ENCODE measurements at places on chromosomes 7 and 10. TPM values are rescaled to one million over a fixed set of nuclear protein-coding genes. Genes with fewer than 3 reads are reported as not detected.

CLRN3 gene
- total RNA-seq = not detected

TNPO3 gene
- 85.8 TPM for total RNA-seq

KLF14 gene
- total RNA-seq = 0.23 TPM

TMEM209 gene
- 17.3 TPM for total RNA-seq

PLEKHS1 gene
- not detected for total RNA-seq

STOX1 gene
- 15.7 TPM for total RNA-seq

ZNF117 gene
- 38.8 TPM for total RNA-seq

GNG11 gene
- 6.5 TPM for total RNA-seq

ACSL5 gene
- 2.3 TPM for total RNA-seq

ACTL6B gene
- 90.4 TPM for total RNA-seq

FEZF1 gene
- 12.2 TPM for total RNA-seq

CNPY1 gene
- total RNA-seq = 0.46 TPM

WIPF3 gene
- 6.9 TPM for total RNA-seq

BTBD16 gene
- not detected for total RNA-seq

ANKRD1 gene
- total RNA-seq = not detected

HTR7 gene
- 14.1 TPM for total RNA-seq

CAV1 gene
- 10.6 TPM for total RNA-seq

SUMF2 gene
- 103 TPM for total RNA-seq

CFTR gene
- total RNA-seq = 1.4 TPM

All from diencephalon (tissue), 1 donor.